Fibroblast of lung (primary cell): ENCODE measurements at places on chromosomes 11 and 22.
A peak's percentile ranks its signal among the peaks of the same experiment; 100 is the strongest.

- no peak for DNase-seq
Measured at GRCh38 chr11:119472856-119473222, 49.9 kb upstream of the THY1 start.

- DNase-seq: no peak
Measured at GRCh38 chr11:22415476-22415875, 77.3 kb downstream of the SLC17A6 start.

DNA sequence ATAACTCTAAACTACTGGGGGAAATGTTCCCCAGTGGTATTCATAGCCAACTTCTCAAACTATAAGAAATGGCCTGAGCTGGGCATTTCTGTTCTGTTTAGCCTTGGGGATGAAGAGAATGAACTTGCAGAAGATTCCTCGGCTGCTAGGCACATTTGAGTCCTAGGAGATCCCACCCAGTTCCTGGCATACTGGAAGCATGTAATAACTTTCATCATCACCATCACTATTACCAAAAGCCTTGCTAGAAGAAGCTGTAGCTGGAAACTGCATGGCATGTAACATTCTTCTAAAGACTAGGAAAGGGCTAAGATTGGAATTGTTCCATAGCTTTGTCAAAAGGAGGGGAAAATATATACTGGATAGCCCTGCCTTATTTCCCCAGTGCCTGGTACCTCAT is 40.1 kb upstream of the SLC1A2 start:
- no peak for DNase-seq

DNA sequence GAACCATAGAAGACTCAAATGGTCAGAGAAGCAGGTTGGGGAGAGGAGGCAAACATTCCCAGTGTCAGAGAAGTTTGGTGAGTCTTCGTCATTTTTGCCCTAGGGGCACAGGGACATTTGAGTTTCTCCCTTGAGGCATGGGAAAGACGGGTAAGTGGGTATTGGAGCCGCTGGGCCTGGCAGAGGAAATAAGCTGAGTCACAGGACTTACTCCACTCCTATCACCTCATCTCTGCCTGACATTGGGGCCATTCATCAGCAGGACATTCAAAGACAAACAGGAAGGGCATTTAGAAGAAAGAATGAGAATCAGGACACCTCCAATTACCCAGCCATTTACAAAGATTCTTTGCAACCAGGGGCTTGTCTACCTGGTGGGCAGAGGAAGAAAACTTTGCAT is 100.7 kb upstream of the SEZ6L start:
- DNase-seq: no peak

- no peak for DNase-seq
Measured at GRCh38 chr11:119290894-119291497, 25.9 kb downstream of the MCAM start.

DNA sequence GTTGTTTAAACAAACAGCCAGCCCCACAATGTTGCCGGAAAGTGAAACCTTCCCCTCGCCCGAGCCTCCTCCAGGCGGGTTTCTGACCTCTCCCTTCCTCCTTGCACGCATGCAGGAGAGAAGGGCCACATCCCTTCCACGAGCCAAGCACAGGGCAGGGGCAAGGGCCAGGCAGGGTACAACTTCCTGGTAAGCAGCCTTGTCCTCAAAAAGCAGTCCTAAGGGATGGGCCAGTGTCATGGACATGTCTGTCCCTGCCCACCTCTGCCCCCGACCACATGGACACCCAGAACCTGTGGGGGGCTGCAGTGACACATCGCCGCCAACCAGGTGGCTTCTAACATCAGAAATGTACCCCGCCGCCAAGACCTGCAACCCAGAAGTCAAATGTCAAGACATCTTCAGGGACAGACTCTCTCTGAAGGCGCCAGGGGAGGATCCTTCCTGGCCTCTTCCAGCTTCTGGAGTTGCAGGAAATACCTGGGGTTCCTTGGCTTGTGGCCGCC is 145.3 kb downstream of the CRYBB2 start:
- no peak for DNase-seq

- DNase-seq: peak; percentile 72
Measured at GRCh38 chr22:47094861-47095330, 332.4 kb downstream of the TBC1D22A start.

DNA sequence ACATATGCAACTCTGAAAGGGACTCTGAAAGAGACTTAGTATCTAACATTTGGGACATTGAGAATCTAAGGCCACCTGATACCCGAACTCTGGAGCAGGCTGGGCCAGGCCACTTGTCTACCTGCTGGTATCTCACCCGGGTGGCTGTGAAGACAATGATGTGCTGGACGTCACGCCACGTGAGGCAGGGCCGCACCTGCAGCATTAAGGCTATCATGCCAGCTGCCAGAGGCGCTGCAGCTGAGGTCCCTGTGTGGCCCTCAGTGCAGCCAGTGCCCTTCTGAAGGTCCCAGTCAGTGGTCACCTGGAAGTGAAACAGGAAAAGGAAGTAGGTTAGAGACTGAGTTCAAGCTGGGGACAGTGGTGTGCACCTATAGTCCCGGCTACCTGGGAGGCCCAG is 12.4 kb downstream of the PCSK7 start:
- DNase-seq: no peak
